ENCODE measurements at places on chromosomes 13 and 19.

GRCh38 chr19:2582984-2583956, 107.3 kb downstream of the GADD45B start:
- DNase-seq: no peak

- no peak for DNase-seq
Observed at GRCh38 chr13:100880166-100880565, 205.6 kb upstream of the TMTC4 start.

DNA sequence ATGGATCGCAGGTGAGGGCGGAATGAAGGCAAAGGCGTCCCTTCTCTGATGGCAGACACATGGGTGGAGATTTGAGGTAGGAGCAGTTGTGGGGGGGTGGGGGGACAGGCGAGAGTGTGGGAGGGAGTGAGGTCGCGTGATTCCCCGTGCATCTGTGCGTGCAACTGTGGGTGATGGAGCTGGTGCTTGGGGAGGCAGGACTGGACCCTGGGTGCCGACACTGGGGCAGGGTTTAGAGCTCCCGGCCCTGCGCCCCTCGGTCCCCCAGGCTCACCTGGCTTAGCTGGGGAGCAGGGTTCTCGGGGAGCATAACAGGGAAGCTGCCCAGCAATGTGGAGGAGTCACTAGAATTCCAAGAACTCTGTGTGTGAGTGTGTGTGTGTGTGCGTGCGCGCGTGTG, 3.4 kb downstream of the TMPRSS9 start:
- no peak for DNase-seq

- DNase-seq: no peak
Observed at GRCh38 chr19:35783469-35784434, 8.4 kb downstream of the ARHGAP33 start.

DNA sequence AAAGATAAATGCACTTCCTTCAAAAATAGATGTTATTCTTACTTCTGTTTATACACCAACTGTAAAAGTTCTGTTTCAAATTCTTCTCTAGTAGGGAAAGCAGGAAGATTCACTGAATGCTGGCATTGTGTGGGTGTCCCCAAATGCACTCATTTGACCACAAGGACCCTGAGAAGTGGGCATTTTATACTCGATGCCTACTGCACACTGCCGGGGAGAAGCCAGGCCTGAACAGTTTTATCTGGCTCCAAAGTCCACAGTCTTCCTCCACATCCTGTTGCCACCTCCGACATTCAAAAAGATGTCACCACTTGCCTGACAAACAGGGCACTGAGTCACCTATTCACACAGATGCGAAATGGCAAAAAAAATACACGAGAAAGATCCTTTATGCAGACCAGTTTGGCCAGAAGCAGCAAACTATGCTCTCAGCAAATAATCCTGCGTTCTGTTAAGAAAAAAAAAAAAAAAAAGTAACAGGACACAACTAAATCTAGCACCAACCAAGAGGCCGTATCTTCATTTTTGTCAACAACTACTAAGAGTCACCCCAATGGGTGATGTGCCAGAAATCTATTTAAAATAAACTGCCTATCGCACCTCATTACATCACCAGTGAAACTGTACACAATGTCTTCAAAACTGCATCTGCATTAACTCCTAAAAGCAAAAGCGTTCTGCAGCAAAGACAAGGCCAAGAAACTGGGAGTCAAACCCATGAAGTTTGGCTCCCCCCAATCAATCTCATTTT, 6.2 kb downstream of the ZC3H4 start:
- no peak for DNase-seq

DNA sequence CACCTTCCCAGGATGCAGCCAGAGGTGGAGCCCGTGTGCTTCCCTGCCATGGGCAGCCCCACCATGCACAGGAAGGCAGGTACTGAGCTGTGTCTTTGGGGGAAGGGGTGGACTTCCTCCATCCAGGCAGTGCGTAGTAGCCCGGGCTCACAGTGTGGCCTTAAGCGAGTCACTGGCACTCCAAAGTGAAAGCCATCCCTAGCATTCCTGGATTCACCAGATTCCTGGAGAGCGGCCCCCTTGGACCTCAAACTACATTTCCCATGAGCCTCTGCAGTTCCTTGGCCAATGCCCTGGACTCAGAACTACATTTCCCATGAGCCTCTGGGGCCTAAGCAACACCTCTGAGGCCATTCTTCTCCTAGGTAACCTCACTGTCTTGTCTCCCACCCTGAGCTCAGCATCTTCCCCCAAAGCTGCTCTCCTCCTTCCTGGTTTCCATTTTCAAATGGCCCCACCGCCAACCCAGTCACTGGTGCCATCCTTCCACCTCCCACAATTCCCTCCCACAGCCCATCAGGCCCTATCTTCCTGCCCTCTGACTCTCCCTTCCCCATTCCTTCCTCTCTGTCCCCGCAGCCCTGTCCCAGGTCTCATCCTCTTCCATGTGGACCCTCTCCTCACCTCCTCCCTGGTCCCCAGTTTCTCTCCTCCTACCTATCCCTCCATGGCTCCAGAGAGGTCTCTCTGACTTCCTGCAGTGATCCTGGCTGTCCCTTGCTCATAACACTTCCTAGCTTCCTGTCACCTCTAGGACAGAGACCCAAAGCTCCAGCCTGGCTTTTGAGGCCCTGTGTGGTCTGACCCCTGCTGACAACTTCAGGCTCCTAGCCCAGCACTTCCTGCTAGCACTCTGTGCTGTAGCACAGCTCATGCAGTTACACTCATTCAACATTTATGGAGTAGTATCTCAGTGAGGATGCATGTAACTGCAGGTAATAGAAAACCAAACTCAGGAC, at the start of gene C19orf81:
C19orf81 (plus strand) TSS at position 13 of the 959 bp plus-strand sequence; CDS start at position 13, 0 bp downstream.
- DNase-seq: no peak

DNA sequence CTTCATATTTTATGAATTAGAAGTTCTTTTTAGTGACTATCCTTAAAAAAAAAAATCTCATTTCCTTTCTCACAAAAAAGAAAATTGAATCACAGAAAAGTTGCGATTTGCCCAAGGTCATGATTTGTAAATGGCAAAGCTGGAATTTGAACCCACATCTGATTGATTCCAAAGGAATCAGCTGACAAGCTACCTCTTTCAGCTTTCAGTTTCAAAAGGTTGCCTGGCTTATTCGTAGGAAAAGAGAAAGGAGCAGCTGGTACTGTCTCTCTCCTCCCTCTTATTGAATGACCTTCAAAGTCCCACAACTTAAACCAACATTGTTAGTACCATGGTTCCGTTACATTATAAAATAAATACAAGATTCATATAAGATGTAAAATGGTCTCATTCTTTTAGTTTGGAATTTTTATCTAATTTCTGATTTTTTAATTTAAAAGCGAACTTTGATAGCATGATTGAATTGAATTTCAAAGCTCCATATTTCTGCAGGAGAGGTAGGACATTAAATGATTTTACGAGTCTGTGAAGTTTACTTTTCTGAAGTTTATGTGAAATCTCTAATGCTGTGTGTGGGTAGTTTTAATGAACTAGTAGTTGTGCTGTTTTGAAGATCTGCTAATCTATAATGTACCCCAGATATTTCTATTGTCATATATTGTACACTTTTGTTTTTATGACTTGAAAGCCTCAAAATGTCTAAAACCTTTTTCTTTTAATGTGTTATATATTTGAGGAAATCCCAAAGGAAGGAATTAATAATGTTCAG, 18.5 kb upstream of the KCTD4 start:
- no peak for DNase-seq

GRCh38 chr13:31072041-31072440, 89.7 kb downstream of the HSPH1 start:
- DNase-seq: no peak

GRCh38 chr19:44986389-44986788, 14.9 kb upstream of the RELB start:
- no peak for DNase-seq

GRCh38 chr13:46801858-46802257, 4.9 kb upstream of the ESD start:
- DNase-seq: no peak

DNA sequence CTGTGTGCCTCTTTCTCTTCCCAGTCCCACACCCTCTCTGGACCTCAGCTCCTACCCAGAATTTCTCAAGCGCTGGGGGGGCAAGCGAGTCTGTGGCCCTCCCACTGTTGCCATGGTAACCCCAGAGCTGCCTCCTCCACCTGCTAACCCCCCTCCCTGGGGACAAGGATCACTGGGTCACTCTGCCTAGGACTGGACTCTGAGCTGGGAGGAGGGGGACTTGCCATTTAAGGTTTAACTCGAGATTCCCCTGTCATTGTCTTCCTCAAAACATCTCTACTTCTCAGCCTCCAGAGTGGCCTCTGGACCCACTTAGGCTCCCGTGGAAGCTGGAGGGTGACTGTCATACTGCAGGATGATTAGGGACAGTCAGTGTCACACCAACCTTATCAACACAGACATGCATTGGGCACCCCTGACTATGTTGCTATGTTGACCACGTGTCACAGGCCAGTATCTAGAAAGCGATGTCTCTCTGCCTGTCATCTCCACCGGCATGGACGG, 2.2 kb downstream of the PALM3 start:
- no peak for DNase-seq

DNA sequence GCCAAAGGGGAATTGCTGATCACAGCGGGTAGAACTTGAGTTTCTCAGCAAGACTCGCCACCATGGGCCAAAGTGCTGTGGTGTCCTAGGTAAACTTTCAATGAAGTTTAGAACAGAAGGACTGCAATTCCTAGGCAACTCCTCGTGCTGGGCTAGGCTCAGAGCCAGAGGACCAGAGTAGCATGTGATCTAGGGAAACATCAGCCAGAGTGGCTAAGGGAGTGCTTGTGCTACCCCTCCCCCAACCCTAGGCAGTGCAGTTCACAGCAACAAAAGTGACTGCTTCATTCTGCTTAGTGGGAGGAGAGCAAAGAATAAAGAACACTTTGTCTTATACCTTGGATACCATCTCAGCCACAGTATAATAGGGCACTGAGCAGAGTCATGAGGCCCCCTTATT, 1658.6 kb upstream of the MIR17HG start:
- no peak for DNase-seq

GRCh38 chr13:25872481-25873241, 179.2 kb downstream of the SHISA2 start:
- no peak for DNase-seq

- no peak for DNase-seq
Observed at GRCh38 chr13:76934671-76935070, 13.6 kb upstream of the ACOD1 start.

- no peak for DNase-seq
Observed at GRCh38 chr13:77511552-77511951, 24.0 kb upstream of the SCEL start.
